CD4-positive, alpha-beta T cell treated with Interleukin-10 for 1 hour (primary cell): ENCODE measurements at places on chromosomes 4 and X.

- DNase-seq: no peak
These were observed 73.8 kb upstream of the MXD4 start for GRCh38 chr4:2335729-2336101.

DNA sequence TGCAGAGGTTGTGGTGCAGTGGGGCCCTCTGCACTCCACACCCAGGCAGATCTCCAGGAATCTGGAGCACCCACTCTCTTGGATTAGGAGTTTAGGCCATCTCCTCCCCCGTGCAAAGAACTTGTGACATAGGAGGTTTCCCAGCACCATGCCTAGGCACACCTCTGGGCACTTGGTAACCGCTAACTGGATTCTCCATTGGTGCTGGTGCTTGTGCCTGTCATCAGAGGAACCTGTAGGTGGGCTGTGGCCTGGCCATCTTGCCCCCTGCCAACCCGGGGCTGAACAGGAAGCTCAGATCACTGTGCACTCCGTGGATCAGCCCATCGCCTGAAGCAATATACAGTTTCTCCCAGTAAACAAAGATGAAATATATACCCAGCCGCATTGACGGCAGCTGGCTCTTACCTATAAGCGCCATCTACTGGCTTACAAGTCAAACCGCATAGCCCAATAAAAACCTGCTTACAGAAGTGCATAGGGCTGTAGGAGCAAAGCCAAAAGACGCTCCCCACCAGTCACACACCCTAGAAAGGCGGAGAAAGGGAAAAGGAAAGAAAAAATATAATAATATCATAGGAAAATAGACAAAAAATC, 19.1 kb upstream of the TEX13B start:
- DNase-seq: peak; percentile 50

DNA sequence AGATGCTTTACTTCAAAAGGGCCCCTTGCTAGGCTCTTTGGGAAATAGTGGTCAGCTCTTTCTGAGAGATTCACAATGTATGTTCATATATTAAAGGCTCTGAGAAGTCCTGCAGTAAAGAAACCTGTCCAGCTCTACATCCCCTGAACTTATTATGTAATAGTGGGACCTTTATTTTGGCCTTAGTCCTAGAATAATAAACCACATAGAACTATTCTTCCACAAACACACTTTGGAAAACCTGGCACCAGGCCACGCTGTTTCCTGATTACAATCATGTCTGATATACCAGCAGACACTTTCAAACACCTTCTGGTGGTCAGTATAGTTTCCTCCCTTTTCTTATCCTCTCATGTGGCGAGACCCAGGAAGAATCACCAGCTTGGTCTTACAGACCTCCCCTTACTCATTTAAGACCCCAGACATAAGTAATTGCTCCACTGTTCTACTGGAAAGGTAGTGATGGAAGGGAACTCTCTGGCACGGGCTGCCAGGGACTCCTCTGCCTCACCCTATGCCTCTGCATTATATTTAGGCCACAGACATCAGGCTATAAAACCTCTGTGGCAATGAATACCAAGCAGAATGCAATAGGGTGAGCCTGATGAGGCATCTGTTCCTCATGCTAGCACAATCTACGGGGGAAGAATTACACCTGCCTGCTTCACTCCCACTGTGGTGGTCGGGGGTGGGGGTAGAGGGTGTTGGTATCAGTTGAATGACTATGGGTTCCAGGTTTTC, 5.7 kb upstream of the PPEF1 start:
- DNase-seq: no peak

GRCh38 chr4:89215736-89216135, 91.9 kb downstream of the GPRIN3 start:
- no peak for DNase-seq

DNA sequence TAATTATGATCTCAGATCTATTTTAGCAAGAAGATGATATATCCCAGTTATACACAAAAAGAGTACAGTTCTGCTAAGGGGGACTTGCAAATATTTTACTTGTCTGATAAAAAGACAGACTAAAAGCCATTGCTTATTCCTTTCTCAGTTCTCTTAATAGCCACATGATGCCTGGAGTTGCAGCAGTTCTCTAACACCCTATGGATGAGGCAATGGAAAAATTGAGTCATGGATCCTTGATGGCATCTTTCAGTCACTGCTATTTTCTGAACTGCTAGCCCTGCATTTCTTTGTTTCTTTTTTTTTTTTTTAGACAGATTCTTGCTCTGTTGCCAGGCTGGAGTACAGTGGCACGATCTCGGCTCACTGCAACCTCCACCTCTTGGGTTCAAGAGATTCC, 1956.7 kb downstream of the C4orf33 start:
- no peak for DNase-seq

- DNase-seq: no peak
These were observed 117.9 kb upstream of the TBC1D9 start for GRCh38 chr4:140874056-140874455.

GRCh38 chr4:184937030-184937710, 81.1 kb upstream of the HELT start:
- no peak for DNase-seq

DNA sequence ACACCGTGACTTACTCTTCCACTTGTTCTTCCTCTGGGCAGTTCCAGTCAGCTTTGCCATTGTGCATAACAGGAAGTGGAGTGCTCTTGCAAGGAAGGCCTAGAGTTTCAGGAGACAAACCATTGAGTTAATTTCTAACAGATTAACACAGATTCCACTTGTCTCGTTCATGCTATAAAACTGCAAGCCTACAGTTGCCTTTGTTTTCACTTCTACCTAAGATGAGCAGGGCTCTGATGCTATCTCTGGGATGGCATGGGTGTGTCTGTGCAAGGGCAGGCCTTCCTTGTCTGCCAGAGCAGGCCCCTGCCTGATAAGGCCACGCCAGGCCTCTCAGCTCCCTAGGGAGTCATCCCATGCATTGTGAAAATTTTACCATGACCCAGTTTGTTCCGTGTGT, 67.7 kb upstream of the PGRMC2 start:
- no peak for DNase-seq

DNA sequence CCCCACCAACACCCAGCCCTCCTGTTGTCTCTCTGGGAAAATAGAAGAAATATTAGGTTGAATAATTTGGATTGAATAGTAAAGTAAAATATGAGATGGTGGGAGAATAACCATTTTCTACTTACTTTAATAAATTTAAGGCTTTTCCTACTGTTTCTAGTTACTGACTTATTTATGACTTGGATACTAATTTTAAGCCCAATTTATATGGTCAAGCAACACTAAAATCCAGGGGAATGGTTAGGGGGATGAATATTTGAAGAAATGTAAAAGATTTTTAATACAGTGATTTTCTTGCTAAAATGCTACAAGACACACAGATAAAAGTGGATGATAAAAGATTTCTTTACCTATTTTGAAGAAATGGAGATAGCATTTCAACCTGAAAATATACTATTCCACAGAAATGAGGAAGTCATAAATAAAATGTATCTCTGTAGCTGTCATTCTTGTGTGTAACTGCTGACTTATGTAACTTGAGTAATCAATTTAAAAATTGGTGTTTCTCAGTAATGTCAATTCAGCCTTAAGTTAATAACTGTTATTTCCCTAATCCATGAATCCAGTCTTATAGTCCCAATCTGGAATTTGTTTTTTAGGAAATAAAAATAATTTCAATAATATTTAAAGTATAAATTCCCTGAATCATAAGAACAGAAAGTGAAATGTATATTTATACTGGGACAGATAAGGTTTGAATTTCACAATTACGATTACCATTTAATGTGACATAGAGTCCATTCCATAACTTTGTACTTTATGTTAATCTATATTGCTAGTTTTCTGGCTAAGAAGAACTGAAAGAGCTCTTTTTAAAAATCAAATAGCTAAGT, 24.3 kb upstream of the IL2 start:
- DNase-seq: no peak

DNA sequence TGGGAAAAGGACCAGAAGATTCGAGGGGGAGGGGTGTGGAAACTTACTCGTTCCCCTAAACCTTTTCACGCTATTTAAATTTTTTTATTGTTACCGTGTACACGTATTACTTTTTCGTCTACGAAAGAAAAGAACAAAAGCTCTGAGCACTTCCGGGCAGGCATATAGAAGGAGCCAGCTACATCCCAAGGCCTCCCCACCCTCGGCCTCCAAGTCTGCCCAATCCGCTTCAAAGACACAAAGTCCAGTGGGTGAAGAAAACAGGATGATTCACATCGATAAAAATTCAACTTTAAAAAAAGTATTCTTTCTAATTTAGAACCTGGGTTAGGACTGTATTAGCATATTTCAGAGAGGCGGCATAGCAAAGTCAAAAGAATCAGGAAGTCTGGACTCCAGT, 23.1 kb downstream of the SEL1L3 start:
- DNase-seq: no peak

GRCh38 chr4:23952258-23952657, 62.4 kb upstream of the PPARGC1A start:
- DNase-seq: no peak

- no peak for DNase-seq
These were observed 627.0 kb downstream of the BCOR start for GRCh38 chrX:39470588-39471407.
